Myocyte (in vitro differentiated cells): ENCODE measurements at places on chromosomes 1 and 21. TPM values are rescaled to one million over a fixed set of nuclear protein-coding genes. Genes with fewer than 3 reads are reported as not detected.

DNA sequence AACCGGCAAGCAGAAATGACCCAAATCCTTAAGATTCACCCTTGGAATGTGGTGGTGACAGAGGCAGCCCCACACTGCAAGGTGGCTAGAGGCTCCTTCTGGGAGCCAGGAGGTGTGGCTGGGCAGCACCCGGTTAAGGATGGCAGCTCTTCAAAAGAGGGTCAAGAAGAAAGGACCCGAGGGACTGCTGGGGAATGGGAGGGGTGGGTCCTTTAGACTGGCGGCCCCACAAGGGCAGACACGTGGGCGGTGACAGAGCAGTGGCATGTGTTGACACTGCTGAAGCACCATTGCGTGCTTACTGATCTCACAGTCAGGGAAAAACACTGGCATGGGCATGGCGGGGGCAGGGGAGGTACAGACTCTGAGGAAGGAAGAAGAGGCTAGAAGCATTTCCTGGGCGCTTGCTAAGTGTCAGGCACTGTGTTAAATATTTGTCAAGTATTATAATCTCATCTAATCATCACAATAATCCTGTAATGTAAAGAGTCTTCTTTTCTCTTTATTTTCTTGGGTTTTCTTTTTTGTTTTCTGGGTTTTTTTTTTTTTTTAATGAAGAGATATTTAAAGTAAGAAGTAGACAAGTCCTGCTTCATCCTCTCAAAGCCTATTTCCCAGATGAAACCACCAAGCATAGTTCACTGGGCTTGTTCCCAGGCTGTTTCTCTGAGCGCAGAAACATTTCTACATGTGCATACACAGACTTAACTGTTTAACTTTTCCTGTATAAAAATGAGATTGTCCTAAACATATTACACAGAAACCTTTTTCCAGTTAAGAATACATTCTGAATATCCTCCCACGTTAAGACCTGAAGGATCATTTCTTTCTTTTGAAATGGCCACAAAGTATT is 165.8 kb upstream of the EDN2 start:
- DNase-seq = no peak

DNA sequence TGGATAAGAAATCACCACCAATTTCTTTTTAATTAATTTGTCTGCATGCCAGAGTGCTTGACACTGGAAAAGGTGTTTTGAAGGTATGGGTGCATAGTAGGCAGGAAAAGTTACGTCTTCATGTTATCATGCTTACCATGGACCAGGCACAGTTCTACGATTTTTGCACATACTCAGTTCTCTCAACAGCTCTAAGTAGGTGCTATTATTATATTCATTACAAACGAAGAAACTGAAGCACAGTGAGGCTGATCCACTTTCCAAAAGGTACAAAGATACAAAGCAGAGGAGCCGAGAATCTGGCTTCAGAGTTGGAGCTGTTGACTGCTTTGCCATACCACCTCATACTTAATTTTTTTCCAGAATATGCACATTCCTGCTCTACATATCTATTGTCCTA is 306.4 kb downstream of the PBX1 start:
- no peak for DNase-seq

- peak; percentile 84 for DNase-seq
Measured at GRCh38 chr1:223714849-223715603, 2.7 kb downstream of the CAPN2 start.

- no peak for DNase-seq
Measured at GRCh38 chr1:77412820-77413530, 131.2 kb downstream of the AK5 start.

GRCh38 chr1:113226148-113226547 is 153.2 kb downstream of the LRIG2 start:
- DNase-seq = peak; percentile 38

DNA sequence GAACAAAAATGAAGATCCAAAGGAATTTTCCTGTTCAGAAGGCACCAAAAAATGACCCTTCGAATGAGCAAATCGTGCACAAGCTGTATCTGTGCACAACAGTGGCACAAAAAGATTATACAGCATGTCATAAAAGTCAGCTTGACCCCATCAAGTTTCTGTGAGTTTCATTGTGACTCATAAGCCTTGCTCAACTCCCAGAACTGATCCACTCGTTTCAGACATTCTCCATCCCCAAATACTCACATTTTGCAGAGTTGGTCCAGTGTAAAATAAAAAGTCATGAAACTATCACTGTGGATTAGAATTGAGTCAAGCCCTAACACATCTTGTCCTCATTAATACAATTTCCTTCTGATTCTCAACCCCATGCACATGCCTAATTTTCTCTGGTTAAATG is 174.7 kb upstream of the PKN2 start:
- DNase-seq = no peak

- no peak for DNase-seq
Measured at GRCh38 chr1:59805554-59805953, 9.2 kb upstream of the HOOK1 start.

DNA sequence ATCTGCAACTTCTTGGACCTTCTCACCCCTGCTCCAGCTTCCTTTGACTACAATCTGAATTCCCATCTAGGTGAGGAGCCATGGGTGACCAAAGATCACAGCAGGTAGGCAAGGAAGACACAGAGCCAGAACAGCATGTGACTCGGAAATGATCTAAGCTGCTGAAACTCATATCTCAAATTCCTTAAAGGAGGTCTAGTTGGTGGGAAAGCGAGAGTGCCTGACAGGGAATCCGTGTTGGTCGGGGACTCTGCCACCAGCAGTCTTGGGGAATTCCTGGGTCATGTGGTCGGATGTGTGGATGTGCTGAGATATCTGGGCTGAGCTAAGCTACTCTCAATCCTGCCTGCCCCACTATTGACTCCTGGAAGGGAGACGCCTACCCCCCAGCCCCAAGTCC is 3.2 kb upstream of the NUAK2 start:
- DNase-seq = no peak

- no peak for DNase-seq
Measured at GRCh38 chr21:43025636-43026180, 49.9 kb downstream of the CBS start.

GRCh38 chr1:156961709-156962108 is 41.3 kb downstream of the LRRC71 start:
- peak; percentile 19 for DNase-seq

DNA sequence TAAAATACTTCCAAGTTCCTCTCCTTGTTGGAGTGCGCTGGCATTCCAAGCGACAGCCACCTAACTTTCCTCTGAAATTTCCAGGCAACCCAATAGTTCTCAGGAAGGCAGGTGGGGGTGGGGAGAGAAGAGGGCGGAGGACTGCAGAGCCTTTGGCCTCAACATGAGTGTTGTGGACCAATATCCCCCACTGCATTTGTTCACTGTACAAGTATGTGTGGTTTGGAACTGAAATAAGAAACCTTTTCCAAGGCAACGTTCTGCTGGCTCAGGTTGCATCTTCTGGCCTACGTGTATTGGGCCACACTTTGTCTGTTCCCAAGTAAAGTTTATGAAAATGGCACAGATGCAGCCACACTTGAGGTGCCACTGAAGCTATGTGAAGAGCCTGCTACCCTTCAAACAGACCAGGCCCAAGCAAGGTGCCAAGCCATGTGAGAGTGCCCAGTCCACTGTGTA is 153.4 kb downstream of the DHRS3 start:
- peak; percentile 89 for DNase-seq

GRCh38 chr1:239951511-239952140 is 140.1 kb upstream of the FMN2 start:
- DNase-seq = peak; percentile 83

DNA sequence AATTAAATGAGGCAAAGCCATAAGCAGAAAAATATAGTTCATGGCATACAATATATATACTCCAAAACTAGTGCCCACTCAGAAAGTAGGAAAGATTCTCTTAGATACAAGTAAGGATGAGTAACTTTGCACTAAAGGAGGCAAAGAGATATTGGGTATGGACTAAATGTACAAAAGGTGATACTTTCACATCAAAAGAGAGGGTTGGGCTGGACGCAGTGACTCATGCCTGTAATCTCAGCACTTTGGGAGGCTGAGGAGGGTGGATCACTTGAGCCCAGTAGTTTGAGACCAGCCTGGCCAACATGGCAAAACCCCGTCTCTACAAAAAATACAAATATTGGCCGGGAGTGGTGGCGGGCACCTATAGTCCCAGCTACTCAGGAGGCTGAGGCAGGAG is 6.7 kb downstream of the KYAT3 start:
- DNase-seq = no peak

- DNase-seq = no peak
Measured at GRCh38 chr1:201448990-201449389, 20.0 kb downstream of the PHLDA3 start.

- DNase-seq = no peak
Measured at GRCh38 chr1:215360758-215361157, 206.3 kb upstream of the KCTD3 start.

DNA sequence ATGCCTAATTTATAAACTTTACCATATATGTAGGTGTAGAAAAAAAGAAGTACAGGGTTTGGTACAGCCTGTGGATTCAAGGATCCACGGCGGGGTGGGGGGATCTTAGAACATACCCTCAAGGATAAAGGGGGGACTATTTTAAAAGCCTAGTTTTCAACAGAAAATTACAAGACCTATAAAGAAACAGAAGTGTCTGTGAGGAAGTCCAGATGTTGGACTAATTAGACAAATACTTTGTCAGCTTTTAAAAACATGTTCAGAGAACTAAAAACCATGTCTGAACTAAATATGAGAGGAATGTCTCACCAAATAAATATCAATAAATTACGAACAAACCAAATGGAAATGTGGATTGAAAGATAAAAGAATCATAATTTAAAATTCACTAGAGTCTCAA is 51.6 kb downstream of the TRMT1L start:
- DNase-seq = no peak

- DNase-seq = peak; percentile 63
Measured at GRCh38 chr1:51421964-51422363, 91.6 kb upstream of the TTC39A start.

DNA sequence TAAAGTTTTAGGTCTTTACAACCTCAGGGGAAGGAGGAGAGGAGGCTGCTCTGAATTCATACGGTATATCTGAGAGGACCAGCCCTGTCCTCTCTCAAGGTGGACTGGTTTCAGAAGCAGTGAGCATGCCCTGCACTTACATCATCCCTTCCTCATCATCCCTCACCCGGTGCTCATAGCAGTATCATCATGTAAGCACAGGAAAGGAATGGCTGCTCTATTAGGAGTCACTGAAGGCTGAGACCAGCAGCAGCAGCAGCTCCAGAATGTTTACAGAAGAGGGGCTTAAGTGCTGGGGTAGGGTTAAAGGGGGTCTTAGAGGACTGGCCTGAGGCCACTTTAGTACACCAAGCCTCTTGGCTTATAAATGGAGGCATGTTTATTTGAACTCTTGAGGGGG is 185.9 kb downstream of the AK5 start:
- no peak for DNase-seq

DNA sequence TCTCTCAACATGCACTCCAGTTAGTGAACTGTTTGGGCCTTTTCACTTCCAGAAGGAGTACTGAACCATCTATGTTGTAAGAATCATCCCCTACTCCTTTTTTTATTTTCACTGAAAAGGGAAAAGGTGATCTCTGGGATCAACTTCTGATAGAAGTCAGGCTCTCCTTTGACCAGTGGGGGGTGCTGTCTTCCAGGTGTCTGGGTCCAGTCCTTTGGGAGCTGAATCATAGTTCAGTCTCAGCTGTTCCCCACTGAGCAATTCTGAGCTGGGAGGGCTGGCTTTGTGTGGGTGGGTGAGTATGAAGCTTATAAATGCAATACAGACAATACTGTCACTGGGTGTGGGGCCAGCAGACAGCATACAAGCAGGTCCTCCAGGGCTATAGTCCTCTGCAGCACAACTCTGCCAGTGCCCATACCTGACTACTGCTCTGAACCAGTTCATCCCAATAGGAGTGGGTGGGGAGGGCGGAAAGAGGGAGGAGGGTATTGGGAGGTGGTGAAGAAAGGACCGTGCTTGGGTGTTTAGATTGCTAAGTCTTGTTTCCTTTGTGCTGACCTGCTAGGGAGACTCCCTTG is 12.5 kb upstream of the SARS1 start:
- DNase-seq = peak; percentile 94

DNA sequence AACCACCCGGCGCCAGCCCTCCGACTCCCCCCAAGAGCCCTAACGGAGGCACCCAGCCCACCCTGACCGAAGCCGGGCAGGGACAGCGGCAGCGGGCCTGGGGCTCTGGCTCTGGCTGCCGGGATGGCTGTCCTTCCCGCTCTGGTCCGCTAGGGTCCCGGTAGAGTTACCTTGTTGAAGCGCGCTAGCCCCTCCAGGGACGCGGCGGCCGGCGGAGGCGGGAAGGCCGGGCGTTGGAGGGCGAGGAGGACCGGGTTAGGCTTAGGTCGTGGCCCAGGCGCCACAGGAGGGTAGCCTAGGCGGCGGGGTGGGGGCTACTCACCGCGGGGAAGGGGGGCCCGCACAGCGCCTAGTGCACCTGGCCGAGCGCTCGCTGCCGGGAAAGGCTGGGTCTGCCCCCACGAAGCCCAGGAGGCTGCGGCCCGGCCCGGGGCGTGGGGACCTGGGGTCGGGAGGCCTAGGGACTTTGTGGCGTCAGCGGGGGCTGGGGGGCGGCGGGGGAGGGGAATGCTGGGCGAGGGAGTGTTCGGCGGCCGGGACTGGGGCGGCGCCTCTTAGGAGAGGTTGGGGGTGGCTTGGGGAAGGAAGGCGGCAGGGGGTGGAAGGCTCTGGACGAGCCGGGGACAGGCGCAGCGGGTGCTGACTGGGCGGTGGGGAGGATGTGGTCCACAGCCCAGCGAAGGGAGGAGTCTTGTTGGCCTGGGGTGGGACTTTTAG is at the start of gene TRIM17:
TSS of gene TRIM17 (minus strand) at position 645 of the 717 bp plus-strand sequence. CDS start 1,789 bp downstream, outside the sequence.
- DNase-seq = no peak

GRCh38 chr1:233211595-233211994 is 83.9 kb downstream of the PCNX2 start:
- peak; percentile 3 for DNase-seq

- DNase-seq = peak; percentile 32
Measured at GRCh38 chr1:150484861-150485260, 2.4 kb upstream of the TARS2 start.

Gene CFHR3
- 0.21 TPM in 1 of 2 replicates, not detected in the other for total RNA-seq

Gene HSPB7
- total RNA-seq = 38.7 and 94.0 TPM in 2 replicates

Gene SEMA6C
- total RNA-seq = 73.1 and 132 TPM in 2 replicates

Gene TSPAN2
- 0.51 and 0.88 TPM in 2 replicates for total RNA-seq

Gene OPRD1
- total RNA-seq = not detected in 2 replicates

Gene FOXD2
- 0.05 and 0.37 TPM in 2 replicates for total RNA-seq

Gene MMEL1
- total RNA-seq = 0.10 and 0.37 TPM in 2 replicates

Gene CRYAA
- total RNA-seq = not detected in 2 replicates

Gene FLG2
- total RNA-seq = not detected in 2 replicates

Gene PBX1
- total RNA-seq = 4.6 and 7.0 TPM in 2 replicates

Gene SFN
- not detected in 2 replicates for total RNA-seq

Gene OR10T2
- total RNA-seq = not detected in 2 replicates

Gene TRAF3IP3
- 0.03 and 0.05 TPM in 2 replicates for total RNA-seq

Gene PTTG1IP
- 207 and 246 TPM in 2 replicates for total RNA-seq

Gene A3GALT2
- 0.32 TPM in 1 of 2 replicates, not detected in the other for total RNA-seq
